ENCODE measurements at places on chromosomes 3 and 15.

DNA sequence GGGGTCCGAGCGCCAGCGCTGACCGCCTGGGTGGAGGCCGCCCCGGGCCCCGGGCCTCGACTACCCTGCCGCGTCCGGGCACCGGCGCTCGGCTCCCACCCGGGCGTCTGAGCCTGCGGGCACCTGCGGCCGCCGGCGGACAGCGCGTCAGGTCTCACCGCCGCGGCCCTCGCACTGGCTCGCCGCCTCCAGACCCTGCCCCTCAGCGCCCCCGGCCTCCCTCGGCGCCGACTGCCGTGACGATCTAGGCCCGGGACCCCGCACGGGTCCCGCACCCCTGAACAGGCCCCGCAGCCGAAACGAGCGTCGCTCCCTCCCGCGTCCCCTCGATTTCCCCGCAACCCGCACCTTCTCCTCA lies 297 bp downstream of the PRC1 start:
- DNase-seq, result no peak

GRCh38 chr3:43170553-43170952 lies 64.7 kb upstream of the POMGNT2 start:
- no peak for DNase-seq

DNA sequence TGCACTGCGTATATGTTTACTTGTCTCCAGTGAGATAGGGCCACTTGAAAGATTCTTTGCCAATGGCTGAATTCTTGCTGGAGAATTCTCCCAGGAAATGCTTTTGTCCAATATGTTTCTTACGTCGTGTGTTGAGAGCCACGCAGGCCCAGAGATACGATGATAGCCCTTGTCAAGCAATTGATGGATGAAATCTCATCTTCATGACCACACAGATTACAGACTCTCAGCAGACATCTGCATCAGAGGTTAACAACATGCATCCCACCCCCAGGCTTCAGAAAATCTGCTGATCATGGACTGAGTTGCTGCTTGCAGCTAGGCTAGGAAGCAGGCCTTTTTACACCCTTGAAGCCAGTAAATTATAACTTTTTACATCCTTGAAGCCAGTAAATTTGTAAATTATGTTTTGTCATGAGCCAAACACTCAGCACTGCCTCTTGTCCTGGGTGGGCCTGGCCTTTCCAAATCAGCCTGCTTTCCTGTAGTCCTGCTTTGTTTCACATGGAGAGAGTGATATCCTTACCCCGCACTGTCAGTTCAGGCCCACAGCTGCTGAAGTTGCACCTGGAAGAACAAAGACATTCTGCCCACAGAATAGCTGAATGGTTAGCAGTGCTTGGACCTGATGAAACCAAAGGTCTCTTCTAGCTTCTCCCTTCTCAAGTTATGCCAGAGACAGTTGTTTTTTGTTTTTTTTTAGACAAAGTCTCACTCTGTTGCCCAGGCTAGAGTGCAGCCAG lies 84.4 kb downstream of the GPR156 start:
- DNase-seq, result no peak

- DNase-seq, result no peak
These were observed 18.6 kb upstream of the RGMA start for GRCh38 chr15:93107646-93108045.

DNA sequence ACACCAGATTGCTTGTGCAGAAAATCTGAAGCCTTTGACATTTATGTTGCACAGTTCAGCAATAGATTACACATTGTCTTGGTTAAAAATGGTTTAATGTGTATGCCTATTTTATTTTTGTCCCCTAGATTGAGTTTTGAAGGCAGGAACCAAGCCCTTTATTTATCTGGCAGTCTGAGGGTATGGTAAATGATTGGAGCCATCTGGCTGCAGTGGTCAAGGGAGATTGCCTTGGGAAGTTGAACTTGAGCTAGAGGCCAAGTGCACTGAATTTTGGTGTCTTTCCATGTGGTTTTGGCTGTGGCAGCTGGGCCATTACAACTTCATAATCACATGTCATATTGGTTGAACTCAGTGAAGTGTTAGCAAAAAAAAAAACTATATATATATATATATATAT lies 248.7 kb upstream of the C2CD4B start:
- no peak for DNase-seq

GRCh38 chr3:168417016-168417415 lies 321.3 kb upstream of the GOLIM4 start:
- no peak for DNase-seq

- no peak for DNase-seq
These were observed 21.4 kb upstream of the GPR171 start for GRCh38 chr3:151224268-151224866.

DNA sequence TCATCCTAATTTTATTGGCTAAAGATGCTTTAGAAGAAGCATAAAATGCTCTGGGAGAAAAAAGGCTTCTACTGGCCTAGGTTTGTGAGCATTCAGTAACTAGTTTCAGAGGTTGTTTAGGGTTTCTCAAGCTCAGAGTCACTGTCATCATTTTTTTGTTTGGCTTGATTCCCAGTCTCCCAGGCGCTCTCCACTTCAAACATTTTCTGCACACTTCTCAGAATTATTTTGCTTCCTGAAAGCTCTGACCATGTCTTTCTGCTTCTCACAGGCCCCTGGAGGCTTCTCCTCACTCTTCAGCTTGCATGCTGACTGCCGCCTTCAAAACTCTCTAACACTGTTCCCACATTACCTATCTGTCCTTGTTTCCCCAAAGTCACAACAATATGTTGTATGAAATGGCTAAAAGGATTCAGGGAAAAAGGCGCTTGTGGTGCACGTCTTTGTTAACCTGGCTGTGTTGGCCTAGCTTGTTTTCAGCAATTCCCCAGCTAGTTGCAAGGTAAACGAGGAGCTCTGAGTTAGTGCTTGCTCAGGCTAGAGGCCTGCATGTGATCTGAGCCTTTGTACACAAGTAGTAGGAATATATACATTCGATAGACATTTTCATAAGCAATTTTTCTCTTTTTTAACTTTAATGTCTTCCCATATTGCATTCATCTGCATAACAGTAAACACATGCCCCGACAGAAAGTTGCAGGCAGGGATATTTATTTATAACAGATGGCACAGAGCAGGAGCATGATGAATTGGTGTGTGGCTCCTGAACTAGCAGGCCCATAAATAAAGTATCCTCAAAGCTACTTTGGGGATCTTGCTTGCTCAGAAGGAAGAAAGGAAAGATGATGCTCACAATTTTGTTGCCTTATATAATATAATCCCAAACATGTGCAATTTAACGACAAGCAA lies 129.2 kb upstream of the DPH6 start:
- peak; percentile 81 for DNase-seq

- no peak for DNase-seq
These were observed 98.2 kb downstream of the ANXA2 start for GRCh38 chr15:60299452-60300047.

DNA sequence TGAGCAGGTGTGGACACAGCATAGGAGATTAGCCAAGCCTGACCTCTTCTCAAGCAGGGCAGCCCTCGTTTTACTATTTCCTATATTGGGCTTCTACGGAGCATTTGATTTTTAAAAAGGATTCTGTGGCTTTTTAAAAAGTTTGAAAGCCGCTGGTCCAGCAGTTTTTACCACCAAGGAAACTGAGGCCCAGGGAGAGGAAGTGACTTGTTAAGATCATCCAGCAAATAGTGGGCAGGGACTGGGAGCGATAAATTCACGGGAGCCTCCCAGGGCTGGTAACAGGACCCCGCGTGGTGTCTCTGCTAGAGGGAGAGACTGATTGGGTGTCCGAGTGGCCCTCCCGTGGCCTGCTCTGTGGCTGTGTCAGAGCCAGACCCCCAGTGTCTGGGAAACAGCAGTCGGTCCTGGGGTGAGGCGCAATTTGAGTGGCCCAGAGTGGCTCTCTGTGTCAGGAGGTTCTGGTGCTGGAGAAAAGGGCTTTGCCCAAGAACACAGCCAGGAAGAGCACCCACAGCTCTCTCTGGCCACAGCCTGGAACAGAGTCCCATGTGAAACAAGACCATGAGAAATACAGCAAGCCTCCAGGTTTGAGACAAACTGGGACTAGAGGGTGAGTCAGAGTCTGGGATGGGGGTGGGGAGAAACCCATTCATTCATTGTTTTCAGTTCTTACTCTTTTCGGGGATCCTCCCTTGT lies 4.2 kb downstream of the FURIN start:
- peak; percentile 89 for DNase-seq

DNA sequence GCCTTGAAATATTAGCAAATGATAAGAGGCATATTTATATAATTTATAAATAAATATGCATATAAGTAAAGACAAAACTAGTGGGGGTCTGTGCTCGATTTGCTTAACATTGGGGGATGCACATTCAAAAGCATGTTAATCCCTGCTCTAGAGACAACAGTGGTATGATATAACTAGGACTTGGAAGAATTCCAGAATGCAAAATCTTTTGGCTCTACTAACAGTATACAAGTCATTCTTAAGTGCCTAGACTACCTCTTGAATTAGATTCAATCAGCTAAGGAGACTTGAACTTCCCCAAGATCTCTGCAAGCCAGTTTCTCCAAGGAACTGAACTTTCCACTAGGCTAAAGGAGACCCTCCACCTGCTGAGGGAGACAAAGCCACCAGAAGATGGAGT lies 282.7 kb upstream of the RORA start:
- DNase-seq, result no peak

All from iris pigment epithelial cell (primary cell).